ENCODE measurements at places on chromosomes 1 and 21.

- no peak for DNase-seq
These were observed 22.1 kb downstream of the MATN1 start for GRCh38 chr1:30701258-30701633.

- DNase-seq = no peak
These were observed 324.0 kb downstream of the NTNG1 start for GRCh38 chr1:107464827-107465226.

DNA sequence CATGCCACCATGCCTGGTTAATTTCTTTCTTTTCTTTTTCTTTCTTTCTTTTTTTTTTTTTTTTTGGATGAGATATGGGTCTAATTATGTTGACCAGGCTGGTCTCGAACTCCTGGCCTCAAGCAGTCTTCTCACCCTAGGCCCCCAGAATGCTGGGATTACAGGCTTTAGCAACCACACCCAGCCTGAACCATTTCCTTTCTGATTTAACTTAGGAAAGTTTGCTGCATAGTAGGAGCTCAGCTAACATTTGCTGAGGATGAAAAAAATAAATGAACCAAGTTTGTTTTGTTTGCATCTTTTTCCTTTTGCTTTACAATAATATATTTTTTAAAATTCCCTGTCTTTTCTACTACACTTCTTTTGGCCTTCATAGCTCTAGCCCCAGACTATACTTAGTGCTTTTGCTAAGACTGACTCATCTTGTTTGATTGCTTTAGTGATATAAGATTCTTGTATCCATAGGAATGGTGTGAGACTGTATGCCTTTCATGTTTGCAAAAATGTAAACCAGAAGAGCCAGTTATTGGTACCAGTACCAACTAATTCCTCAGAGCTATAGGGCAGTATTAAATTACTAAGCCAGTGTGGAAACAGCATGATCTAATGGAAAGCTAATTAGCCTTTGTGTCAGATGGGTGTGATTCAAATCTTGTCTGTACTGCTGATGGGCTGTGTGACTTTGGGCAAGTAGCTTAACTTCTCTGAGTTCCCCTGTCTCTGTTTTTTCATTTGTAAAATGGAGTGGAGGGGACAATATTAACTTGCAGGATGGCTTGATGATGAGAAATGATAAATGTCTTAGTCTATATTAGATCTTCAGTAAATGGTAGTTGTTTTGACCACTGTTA is 66.9 kb downstream of the NFIA start:
- no peak for DNase-seq

- no peak for DNase-seq
These were observed 16.9 kb upstream of the VAMP3 start for GRCh38 chr1:7754234-7754633.

DNA sequence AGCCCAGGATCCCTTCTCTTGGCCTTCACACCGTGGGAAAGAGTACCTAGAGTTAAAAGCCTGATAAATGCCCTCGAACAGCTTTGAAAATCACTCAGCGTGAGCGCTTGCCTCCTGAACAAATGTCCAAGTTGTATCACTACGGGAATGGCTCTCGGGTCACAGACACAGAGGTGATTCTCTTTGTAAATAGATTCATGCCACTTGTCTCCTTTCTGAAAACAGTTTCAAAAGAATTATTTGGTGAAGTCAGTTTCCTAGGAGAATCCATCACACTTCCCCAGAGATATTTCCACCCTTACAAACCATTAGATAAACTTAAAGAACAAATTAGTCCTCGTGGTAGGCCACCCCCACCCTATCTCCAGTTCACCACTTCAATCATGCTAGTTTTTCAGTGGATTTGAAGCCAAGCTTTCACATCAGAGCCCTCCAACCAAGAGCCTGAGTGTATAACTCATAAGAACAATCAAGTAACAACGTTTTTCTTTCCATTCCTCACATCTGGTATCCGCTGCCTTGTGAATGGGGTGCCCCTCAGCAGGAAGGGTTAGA is 132.9 kb downstream of the SLC30A10 start:
- DNase-seq = no peak

GRCh38 chr1:221022331-221022730 is 143.1 kb downstream of the HLX start:
- no peak for DNase-seq

GRCh38 chr1:108117945-108118902 is 81.9 kb downstream of the SLC25A24 start:
- DNase-seq = no peak

DNA sequence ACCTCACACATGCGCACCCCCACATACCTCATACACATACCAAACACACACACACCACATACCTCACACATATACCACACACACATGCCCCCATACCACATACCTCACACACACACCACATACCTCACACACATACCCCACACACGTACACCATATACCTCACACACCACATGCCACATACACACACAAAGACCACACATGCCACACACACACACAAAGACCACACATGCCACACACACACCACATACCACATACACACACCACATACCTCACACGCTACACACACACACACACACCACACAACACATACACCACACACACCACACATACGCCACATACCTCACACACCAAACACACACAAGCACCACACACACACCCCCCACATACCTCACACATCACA is 30.0 kb downstream of the HIVEP3 start:
- no peak for DNase-seq

GRCh38 chr1:91764471-91765115 is 121.4 kb downstream of the TGFBR3 start:
- DNase-seq = no peak

DNA sequence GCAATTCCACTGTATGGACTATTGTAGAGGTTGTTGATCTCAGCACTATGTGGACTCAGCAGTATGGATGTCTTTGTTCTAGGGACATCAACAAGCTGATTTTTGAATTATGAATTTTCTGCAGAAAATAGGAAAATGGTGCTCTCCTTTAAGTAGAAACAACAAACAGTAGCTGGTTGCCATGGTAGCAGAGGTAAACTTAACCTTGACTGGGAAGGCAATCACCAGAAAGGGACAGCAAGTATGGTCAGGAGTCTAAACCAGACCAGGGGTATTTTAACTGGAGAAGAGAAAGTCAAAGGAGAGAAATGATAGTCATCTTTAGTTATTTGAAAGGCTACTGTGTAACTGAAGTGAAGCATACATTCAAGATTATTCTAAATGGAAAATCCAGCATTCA is 22.3 kb downstream of the WLS start:
- no peak for DNase-seq

- no peak for DNase-seq
These were observed 73.0 kb downstream of the SWT1 start for GRCh38 chr1:185229981-185230380.

GRCh38 chr1:182589931-182590330 is 875 bp upstream of the RNASEL start:
- no peak for DNase-seq

All from NCI-H1092 (cell line).